Activated CD8-positive, alpha-beta memory T cell treated with anti-CD3 and anti-CD28 coated beads for 4 hours (primary cell): ENCODE measurements at places on chromosomes 16 and 17.
A peak's percentile ranks its signal among the peaks of the same experiment; 100 is the strongest.

- no peak for DNase-seq
These were observed 19.9 kb downstream of the SNX11 start for GRCh38 chr17:48127371-48128051.

DNA sequence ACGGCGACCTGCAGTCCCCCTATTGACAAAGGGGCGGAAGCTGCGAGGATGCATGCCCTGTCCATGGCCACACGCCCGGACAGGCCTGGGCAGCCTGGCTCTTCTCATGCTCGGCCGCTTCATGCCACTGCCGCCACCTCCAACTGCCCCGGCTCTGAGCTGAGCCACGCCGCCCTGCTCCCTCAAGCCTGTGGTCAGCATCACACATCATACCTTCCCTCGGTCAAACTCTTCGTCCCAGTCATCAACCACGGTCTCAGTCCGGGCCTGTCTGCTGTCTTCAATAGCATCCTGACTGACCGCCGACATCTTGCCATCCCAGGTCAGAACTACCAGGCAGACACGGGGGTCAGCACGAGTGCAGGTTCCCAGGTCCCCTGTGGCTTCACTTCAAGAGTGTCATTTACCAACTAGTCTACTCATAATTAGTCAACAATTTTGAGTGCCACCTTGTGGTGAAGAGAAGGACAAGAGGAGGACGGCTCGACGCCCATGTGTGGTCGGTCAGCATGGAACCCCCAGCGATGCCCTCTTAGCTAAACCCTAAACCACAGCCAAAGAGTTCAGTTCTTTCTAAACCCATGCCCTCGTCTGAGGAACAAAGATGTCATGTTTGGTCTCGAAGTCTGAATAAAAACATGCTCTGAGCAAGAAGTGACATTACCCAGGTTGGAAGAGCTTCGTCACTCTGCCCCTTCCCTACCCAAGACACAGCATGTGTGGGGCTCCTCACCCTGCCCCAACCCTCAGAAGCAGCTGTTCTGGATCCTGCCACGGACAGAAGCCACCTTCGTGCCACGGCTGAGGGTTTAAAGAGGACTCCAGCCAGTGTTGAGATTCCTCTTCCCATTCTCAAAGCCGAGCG is 16.9 kb upstream of the CYTH1 start:
- DNase-seq = no peak

- no peak for DNase-seq
These were observed 7.7 kb downstream of the SALL1 start for GRCh38 chr16:51143196-51143977.

GRCh38 chr17:17076066-17076465 is 33.8 kb downstream of the MPRIP start:
- DNase-seq = no peak

DNA sequence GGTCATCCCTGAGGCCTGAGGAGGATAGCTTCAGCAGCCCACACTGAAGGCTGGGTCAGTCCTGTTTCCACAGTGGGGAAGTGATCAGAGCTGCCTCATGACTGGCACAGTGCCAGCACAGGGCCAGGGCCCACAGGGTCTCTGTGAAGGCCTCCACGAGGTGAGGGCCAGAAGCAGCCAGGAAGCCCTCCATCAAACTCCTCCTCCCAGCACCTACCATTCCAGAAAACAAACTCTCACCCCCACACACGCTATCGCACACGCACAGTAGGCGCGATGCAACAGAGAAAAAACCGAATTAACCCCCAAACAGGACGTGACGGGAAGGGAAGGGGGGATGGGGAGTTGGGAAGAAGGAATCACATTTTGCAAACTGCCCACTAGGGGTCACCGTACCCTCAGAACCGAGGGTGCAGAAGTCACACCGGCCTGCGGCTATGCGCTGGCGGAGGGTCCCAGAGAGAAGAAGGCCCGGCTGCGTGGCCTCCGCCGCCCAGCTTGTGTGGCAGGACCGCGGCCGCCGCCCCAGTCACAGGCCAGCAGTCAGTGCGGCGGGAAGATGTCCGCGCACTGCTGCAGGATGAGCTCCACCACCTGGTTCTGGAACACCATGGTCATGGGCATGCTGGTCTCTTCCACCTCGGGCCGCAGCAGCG is 37.6 kb downstream of the ARHGAP27 start:
- no peak for DNase-seq

DNA sequence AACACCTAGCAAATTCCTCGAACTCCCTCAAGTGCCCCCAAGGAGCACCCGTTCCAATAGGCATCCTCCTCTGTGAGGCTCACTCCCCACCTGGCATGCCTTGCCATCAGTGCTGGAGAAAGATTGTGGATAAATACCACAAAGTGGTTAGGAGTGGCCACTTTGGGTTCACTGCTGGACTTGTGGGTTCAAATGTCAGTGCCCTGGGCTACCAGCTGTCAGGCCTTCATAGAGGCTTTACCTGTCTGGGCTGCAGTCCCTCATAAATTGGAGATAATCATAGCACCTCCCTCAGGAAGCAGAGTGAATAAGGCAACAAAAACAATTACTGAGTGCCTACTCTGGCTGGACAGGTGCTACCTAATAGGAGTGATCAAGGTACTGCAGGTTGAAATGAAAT is 1.5 kb upstream of the SYT17 start:
- DNase-seq = no peak

GRCh38 chr17:35449371-35449931 is 885 bp upstream of the SLFN13 start:
- DNase-seq = no peak

DNA sequence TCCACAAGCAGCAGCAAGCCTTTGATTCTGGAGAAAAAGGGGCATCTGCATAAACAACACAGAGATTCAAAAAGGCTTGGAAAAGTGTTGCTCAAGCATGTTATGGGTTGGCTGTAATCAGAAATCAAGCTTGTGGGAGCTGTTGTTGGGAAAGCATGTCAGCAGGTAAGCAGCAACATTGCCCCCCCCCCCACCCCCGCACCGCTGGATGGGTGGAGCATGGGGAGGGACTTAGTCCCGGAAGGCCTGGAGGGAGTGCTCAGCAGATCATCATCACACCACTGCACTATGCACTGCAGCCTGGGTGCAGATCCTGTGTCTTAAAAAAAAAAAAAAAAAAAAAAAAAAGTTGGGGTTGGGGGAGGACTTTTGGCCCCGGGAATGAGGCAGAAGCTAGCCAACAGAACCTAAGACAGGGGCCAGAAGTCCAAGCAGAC is 16.8 kb upstream of the AKAP1 start:
- no peak for DNase-seq

- no peak for DNase-seq
These were observed 33.5 kb downstream of the TK2 start for GRCh38 chr16:66516509-66516807.

GRCh38 chr16:46519063-46519462 is 102.1 kb downstream of the SHCBP1 start:
- no peak for DNase-seq

- DNase-seq = no peak
These were observed 737.5 kb downstream of the KCNJ2 start for GRCh38 chr17:70906808-70907207.

DNA sequence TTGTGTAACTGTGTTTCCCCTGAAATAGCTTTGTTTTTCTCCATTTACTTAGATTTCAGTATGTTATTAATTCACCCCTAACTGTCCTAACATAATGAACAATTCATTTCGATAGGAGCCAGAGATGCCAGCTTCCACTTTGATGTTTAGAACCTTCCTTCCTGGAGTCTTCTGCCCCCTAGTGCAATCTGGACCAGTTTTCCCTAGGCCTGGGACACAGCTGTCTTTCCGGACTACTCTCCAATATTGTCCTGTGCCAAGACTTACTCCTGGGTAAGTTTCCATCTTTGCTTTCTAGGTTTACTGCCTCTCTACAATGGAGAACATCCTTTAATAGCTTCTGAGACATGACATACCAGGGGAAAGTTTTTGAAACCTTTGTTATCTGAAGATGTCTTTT is 12.8 kb downstream of the RECQL5 start:
- DNase-seq = no peak

- DNase-seq = no peak
These were observed 377.8 kb downstream of the SOX9 start for GRCh38 chr17:72498364-72499210.

DNA sequence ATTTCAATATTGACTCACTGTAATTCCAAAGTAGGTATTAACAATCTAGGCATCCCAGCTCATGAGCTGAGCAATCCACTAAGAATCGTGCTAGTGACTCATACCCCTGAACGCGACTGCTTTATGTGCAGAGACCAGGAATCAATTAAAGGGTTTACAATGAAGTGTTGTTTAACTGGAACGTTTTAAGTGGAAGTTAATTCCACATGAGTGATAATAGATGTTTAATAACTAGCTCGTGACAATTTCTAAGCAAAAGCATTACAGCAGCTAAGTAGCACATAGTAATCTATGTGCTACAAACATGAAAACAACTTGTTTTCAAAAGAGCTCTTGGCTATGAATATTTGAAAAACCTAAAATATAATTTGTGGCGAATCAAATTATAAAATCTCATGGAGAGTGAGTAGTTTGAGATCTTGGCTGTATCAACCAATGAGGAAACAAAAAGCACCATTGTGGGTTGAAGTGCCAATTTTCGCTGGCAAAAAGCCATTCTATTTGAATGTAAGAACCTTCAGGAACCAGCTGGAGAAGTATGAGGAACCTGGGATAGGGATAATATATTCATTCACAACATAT is 9.4 kb downstream of the GJC1 start:
- DNase-seq = no peak

DNA sequence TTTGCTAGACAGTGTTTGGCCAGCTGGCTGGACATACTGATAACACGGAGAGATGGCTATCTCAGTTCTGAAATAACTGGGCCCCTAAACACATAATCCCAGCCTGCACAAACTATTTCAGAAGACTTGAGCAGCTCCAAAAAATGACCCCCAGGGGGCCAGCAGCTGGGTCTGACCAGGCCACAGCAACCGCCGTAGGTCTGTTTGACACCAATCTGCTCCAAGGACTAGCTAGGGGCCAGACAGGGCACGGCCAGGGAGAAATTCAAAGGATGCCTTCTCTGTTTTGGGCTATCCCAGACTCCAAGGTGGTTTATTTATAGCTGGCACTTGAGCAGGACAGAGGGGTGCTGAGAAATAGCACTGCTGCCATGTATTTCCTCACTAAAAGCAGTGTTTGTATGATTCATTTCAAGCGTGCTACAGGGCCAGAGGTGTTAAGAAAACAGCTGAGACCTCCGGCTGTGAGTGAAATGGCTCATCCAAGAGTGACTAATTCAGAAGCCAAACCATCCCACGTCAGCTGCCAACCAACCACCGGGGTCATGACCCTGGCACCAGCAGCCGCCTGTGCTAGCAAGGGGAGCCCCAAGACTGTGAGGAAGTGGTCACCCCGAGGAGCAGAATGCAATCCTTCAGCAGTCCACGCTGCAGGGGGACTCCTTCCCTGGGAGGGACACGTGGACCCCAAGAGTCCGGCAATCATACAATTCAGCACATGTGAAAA is 5.7 kb downstream of the GGA2 start:
- peak; percentile 54 for DNase-seq

- DNase-seq = no peak
These were observed 23.0 kb downstream of the USP6 start for GRCh38 chr17:5138616-5139457.

- no peak for DNase-seq
These were observed 44.7 kb downstream of the SKAP1 start for GRCh38 chr17:48385319-48385718.

- DNase-seq = no peak
These were observed 14.4 kb downstream of the SEC14L1 start for GRCh38 chr17:77155125-77155524.

- no peak for DNase-seq
These were observed 671 bp upstream of the TOP2A start for GRCh38 chr17:40418428-40418706.

- DNase-seq = no peak
These were observed 85.2 kb downstream of the KSR1 start for GRCh38 chr17:27541301-27542023.

DNA sequence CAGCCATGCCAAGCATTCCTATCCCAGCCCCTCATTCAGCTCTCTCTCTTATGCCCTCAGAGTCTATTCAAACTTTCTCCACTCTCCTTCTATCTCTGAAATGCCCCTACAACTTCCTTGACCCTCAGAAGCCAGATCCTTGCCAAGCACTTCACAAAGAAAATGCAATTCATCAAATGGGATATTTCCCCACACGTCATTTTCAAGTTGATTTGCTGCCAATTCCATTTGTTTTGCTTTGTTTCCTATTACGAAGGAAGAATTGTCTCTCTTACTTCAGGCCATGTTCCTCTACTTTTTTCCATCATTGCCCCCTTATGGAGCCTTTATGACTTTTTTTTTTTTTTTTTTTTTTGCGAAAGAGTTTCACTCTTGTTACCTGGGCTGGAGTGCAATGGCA is 9.2 kb upstream of the ALOX12 start:
- no peak for DNase-seq
